ENCODE measurements at places on chromosomes 4 and X.

DNA sequence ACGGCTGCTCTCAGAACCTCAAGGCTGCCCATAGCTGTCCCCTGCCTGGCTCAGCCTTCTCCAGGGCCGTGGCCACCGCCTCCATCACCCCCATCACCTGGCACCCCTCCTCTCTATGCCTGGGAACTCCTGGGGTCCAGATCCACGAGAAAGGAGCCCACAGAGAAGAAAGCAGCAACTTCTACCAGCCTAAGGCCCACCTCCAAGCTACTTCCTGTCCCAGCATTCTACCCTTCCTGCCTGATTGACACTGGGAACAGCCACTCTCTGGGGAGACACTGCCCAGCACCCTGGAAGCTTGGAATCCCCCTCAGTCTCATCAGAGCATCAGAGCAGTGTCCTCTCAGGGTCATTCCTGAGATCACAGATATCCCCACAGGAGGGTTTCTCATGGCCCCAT lies 36.9 kb upstream of the PROM1 start:
- peak; percentile 29 for DNase-seq

GRCh38 chrX:153900831-153901752 lies 3.4 kb upstream of the AVPR2 start:
- peak; percentile 87 for DNase-seq

GRCh38 chr4:76212851-76213414 lies 691 bp downstream of the SCARB2 start:
- DNase-seq = no peak

DNA sequence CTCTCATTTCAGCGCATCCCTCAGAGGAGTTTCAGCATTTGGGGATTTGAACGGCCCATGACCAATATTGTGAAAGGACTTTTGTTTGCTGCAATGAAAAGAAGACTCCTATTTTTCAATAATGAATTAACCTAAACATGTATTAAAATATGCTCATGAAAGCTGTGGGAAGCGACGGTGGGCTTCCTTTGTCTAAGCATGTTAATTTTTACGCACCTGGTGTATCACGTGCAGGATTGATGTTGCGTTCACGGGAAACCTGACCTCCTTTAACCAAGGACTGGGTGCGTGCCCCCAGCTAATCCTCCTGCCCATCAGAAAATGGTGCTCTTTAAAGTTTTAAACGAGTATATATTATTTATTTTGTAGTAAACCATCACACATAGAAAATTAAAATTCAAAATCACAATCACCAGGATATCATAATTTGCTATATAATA lies 590 bp upstream of the CCDC110 start:
- DNase-seq = peak; percentile 81

DNA sequence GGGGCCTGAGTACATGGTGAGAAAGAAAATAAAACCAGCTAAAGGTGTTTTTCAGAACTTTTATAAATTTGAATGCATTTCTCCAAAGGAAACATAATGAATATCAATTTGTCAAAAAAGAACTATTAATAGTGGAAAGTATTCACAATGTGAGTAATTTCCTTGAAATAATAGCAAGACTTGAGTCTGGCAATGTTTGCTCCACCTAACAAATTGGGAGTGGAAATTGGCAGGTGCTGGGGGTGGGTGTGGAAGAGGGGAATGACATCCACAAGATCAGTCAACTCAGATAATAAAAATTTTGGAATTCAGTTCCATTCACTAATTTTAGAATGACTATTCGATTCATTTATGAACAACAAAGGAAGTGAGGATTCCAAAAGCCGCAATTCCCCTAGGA lies 884.8 kb upstream of the SLIT2 start:
- DNase-seq = no peak

- no peak for DNase-seq
Observed at GRCh38 chrX:115373308-115373707, 83.8 kb downstream of the LUZP4 start.

- no peak for DNase-seq
Observed at GRCh38 chr4:138788267-138788790, 227.3 kb upstream of the NOCT start.

DNA sequence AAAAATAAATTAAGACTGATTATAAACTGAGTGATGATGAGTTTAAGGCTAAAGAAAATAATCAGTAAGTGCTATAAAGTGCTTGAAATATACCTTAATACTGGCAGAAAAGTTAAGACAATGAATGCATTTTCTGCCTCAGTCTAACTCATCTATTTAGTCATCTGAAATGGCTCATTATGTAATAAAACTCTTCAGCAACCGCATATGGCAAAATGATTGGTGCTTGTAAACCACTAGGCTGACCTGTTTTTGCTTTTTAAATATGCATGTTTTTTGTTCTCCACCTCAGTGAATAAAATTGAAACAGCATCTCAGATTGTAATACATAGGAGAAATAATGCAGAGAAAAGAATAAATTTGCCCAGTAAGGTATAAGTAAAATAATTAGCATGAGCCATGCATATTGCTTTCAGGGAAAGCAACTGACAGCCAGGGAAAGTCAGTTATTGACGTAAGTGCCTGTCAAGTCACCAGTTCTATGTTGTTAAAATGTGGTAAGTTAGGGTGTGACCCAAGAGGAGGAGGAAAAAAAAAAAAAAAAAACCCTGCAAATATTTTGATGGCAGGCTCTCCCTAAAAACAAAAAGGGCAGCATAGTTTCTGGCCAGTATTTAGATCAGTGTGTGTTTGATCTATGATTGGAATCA lies 167.5 kb downstream of the PALLD start:
- DNase-seq = no peak

- peak; percentile 26 for DNase-seq
Observed at GRCh38 chr4:152585023-152585441, 49.1 kb upstream of the FBXW7 start.

GRCh38 chr4:33625748-33626147 lies 2618.6 kb downstream of the ARAP2 start:
- DNase-seq = no peak

- DNase-seq = no peak
Observed at GRCh38 chr4:107801766-107802211, 22.9 kb upstream of the SGMS2 start.

All from OCI-LY7 (cell line).